ENCODE measurements at places on chromosomes 2 and 18. TPM values are rescaled to one million over a fixed set of nuclear protein-coding genes. Genes with fewer than 3 reads are reported as not detected.

The OTX1 gene
- 0.24 TPM for polyA plus RNA-seq

- no peak for DNase-seq
Observed at GRCh38 chr2:22454826-22455485, 930.0 kb upstream of the KLHL29 start.

GRCh38 chr2:64481665-64482064 is 27.7 kb downstream of the LGALSL start:
- DNase-seq: no peak

GRCh38 chr2:34670482-34670881 is 1071.4 kb upstream of the FAM98A start:
- DNase-seq: no peak

GRCh38 chr2:213104092-213104902 is 47.1 kb downstream of the IKZF2 start:
- no peak for DNase-seq

The SRBD1 gene
- polyA plus RNA-seq: 2.5 TPM

DNA sequence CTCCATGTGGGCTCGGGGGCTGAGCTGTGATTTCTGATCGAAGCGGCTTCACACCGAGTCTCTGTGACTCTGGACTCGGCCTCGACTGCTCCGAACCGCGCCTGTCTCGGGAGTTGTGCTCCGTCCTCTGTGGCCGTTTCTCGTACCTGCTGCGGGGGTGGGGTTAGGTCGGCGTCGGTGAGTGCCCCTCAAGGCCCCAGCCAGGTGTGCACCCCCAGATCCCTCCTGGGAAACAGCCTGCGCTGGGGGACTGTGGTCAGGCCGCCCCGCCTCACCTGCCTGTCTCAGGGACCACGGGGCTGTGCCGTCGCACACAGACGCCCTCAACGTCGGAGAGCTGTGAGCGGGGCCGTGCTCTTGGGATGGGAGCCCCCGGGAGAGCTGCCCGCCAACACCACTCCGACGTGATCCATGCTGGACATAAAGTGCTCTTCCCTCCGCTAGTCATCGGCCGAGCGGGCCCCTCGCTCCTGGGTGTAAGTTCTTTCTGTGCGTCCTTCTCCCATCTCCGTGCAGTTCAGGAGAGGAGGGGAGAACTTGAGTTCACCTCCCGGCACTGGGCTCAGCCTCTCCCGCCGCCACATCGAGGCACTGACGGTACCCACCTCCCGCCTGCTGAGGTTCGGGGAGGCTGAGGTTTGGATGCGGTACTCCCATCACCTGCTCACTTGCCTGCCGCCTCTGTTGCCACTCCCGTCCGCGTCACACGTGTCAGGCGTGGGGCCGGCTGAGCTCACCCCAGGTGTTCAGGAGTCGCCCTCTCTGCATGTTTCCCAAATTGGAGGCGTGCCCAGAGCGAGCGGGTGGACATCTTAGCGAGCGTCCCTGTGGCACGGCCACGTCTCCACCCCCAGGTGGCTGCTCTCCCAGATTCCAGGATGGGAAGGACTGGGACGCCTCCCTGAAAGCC is 55.7 kb downstream of the CTDP1 start:
- no peak for DNase-seq

The AMER3 gene
- 0.17 TPM for polyA plus RNA-seq

The CRACDL gene
- 0.25 TPM for polyA plus RNA-seq

DNA sequence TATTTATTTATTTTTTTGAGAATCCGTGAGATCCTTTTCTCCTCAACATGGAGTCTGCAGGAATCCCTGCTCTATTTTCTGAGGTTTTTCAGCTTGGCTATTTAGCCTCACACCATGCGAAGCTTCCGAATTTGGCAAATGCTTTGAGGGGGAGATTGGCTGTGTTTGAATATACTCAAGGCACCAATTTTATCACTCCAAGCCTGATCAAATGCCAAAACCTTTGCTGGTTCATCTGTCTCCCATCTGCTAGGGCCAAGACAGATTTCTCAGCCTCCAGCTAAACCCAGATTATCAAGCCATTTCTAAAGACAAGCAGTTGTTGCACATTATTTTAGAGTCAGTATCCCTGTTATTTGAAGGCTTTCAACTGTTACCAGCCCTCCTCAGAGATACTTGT is 295.7 kb downstream of the XIRP2 start:
- DNase-seq: no peak

Measured in H1 (cell line).